Stimulated activated CD8-positive, alpha-beta memory T cell treated with anti-CD3 and anti-CD28 coated beads, Interleukin-4, amount 100 ng/mL, for 4 hours (primary cell): ENCODE measurements at places on chromosomes 5 and 9.

- no peak for DNase-seq
Measured at GRCh38 chr9:82894961-82895821, 167.8 kb downstream of the RASEF start.

GRCh38 chr9:131585375-131585774 is 40.1 kb downstream of the PRRT1B start:
- DNase-seq = no peak

DNA sequence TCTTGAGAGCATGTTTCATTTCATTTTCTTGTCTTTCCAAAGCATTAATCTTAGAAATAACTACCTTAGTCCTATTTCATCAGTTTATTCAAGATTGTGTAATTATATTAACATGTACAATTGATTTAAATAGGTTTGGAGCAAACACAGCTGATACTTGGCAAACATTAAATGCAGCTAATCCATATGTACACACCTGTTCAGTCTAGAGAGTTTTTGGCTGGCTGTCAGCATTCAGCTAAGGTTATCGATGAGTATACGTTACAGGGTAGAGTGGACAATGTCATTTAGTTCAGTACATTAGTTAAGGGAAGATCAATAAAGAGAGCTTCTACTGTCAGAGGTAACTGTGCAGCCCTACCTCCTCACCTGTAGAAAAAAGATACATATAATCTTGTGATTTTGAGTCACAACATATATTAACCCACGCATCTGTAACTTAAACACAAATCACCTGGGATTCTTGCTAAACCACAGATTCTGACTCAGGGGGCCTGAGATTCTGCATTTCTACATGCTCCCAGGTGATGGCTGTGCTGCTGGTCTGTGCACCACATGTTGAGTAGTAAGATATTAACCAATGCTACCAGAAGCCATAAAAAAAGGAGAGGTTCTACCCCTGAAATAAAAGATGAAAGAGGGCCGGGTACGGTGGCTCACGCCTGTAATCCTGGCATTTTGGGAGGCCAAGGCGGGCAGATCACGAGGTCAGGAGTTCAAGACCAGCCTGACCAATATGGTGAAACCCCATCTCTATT is 34.1 kb upstream of the PCA3 start:
- DNase-seq = no peak

DNA sequence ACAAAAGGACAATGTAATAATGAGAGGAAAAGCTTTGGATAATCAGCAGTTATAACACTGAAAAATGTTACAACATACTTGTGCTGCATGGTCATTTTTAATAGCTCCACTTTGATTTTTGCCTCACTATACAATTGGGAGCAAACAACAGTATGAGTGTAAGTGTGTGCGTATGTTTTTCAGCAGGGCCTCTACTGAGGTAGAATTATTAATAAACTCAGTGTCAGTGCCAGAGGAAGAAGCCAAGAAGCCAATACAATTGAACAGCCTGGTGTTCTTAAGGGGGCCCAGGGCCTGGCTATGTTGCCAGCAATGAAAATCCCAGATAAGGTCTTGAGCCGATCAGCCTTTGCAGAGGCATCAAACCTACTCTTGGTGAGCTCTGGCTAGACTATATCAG is 16.1 kb upstream of the RLN1 start:
- DNase-seq = no peak

DNA sequence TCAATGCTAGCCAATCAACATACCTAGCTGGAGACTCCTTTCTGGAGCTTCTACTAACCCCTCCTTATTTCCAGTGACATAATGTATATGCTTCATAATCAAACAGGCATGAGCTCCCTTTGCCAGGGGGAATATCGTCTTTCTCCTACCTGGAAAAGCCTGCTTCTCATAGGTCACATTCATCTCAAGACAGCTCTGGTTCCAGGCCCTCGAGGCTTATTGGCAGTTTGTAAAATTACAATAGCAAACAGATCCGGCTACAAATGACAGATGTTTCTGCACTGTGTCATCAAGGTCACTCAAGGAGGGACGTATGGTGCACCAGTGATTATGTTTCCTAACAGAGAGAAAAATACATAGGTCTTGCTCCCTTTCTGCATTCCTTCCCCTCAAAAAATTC is 140.0 kb downstream of the SAXO1 start:
- DNase-seq = no peak

GRCh38 chr9:133932181-133932580 is 59.9 kb downstream of the VAV2 start:
- DNase-seq = no peak

- no peak for DNase-seq
Measured at GRCh38 chr9:93908591-93909241, 46.4 kb downstream of the BARX1 start.

DNA sequence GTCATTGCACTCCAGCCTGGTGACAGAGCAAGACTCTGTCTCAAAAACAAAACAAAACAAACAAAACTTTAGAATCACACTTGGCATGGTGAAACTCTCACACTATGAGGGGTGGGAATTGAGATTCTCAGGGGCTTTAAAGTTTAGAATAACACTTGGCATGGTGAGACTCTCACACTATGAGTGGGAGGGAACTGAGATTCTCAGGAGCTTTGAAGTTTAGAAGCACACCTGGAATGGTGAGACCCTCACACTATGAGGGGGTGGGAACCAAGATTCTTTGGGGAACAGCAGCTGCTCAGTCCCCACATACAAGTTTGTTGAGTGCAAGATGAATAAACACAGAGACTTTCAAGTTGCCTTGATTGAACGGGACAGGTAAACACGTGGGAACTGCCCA is 149.4 kb downstream of the HSD17B3 start:
- DNase-seq = no peak

- no peak for DNase-seq
Measured at GRCh38 chr5:159419576-159419975, 89.3 kb upstream of the IL12B start.

GRCh38 chr9:20361656-20362570 is 260.4 kb downstream of the MLLT3 start:
- no peak for DNase-seq

DNA sequence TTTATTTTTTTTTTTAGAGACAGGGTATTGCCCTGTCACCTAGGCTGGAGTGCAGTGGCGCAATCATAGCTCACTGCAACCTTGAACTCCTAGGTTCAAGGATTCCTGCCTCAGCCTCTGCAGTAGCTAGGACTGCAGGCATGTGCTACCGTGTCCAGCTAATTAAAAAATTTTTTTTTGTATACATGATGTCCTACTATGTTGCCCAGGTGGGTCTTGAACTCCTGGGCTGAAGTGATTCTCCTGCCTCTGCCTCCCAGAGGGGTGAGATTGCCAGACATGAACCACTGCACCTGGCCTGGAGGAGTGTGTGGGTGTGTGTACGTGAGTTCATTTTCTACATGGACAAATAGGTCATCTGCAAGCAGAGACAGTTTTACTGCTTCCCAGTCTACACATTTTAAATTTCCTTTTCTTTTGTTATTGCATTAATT is 33.8 kb downstream of the JMY start:
- no peak for DNase-seq
